Activated CD8-positive, alpha-beta memory T cell treated with anti-CD3 and anti-CD28 coated beads for 1 hour (primary cell): ENCODE measurements at places on chromosomes 12 and 14.

- DNase-seq = no peak
These were observed 112.5 kb downstream of the ETV6 start for GRCh38 chr12:11761869-11762567.

DNA sequence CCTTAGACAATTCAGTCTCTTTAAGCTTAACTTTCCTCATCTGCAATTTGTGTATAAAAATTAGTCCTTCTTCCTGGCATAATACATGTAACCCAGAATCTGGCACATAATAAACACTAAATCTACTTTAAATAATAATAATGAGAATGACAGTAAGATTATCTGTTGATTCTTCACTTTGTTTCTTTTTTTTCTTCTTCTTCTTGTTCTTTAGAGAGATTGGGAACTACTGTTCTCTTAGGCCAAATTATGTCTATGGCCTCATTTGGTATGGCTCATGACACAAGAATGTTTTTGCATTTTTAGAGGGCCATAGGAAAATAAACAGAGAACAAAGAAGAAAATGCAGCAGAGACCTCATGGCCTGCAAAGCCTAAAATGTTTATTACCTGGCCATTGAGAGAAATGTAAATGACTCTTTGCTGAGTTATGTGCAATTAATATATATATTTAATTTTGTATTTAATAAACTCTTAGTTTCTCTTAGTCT is 275.8 kb downstream of the SLC6A15 start:
- DNase-seq = no peak

- no peak for DNase-seq
These were observed 51.0 kb downstream of the SCFD1 start for GRCh38 chr14:30673071-30673470.

DNA sequence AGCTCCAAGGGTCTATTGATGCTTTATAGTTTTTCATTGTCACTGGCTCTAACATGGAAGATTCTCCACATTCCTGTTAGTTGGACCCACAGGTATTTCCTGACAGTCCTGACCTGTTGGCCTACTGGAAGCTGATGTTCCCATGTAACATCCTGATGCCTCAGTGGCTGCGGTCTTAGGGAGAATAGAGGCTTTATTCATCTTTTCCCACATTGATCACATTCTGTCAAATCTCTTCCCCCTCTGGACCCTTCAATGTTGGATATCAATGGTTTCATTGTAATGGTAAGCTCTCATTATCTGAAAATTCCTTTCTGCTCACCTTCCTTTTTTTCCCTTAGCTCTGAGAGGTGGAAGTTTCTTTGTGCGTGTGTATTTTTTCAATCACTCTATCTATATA is 280.9 kb upstream of the TBX3 start:
- no peak for DNase-seq

DNA sequence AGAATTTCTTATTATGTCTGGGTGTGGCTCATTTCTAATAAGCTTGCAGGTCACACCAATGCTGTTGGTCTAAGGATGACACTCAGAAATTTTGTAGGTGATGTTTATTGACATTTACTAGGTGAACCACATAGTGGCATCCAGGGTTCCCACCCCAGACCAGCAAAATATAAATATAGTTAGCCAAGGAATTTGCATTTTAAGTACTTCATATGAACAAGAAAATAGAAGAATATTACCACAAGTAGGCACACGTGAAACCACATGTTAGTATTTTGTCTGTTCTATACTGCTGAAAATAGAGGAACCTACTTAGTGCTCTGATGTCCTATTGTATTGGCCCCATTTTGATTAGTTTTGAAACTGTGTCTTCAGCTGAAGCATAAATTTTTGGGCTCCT is 71.1 kb downstream of the USP15 start:
- DNase-seq = no peak

GRCh38 chr14:80213602-80214001 is 2.3 kb upstream of the DIO2 start:
- no peak for DNase-seq

DNA sequence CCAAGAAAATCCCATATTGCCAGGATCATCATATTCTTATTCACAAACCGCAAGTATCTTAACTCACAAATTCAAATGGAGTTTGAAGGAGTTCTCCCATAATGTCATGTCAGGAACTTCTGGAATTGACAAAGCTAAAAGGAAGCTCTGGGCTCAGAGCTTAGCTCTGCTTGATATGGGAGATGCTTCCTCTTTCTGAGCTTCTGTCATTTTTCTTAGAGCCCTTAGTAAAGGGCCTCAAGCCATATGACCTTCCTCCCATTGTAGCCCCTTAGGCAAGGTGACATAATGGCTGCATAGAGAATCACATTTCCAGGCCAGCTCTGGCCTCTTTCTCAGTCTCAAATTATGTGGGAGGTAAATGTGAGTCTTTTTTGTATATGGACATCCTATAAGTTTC is 40.9 kb downstream of the SLC4A8 start:
- no peak for DNase-seq

- DNase-seq = no peak
These were observed 32.9 kb upstream of the CHST11 start for GRCh38 chr12:104423809-104424208.

- DNase-seq = no peak
These were observed 87.0 kb downstream of the DAD1 start for GRCh38 chr14:22502007-22502406.

GRCh38 chr12:67697443-67697842 is 48.9 kb downstream of the DYRK2 start:
- no peak for DNase-seq

DNA sequence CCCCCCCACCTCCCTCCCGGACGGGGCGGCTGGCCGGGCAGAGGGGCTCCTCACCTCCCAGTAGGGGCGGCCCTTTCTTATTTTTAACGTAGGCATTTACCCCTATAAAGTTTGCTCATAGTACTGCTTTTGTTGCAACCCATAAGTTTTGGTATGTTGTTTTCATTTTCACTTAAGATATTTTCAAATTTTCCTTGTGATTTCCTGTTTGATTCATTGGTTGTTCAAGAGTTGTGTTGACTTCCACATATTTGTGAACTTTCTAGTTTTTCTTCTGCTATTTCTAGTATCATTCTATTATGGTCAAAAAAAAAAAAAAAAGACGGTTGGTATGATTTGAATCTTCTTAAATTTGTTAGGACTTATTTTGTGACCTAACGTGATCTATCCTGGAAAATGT is 6.5 kb downstream of the NOXRED1 start:
- DNase-seq = no peak

- DNase-seq = no peak
These were observed 138.8 kb upstream of the MAP1LC3B2 start for GRCh38 chr12:116420227-116420880.

- no peak for DNase-seq
These were observed 1.8 kb downstream of the B3GNT4 start for GRCh38 chr12:122205053-122205925.

GRCh38 chr12:41486718-41487117 is 298.6 kb downstream of the PDZRN4 start:
- no peak for DNase-seq

- no peak for DNase-seq
These were observed 471.7 kb upstream of the SYT1 start for GRCh38 chr12:78392918-78393317.

DNA sequence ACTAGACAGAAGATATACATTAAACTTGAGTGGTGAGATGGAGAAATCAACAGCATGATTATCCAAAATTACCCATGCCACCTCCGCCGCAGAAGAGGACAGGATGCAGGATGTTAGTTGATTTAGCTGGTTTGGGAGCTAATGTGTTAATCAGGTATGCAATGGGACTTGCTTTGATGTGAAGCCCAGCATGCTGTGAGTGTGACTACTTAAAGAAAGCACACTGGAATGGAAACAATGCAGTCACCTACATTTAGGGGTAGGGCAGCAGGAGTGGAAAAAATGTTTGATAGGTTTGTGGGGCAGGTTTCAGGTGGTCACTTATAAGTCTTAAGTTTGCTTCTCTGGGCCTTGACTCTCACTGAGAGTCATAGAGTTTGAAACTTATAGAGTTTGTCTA is 170.0 kb upstream of the DAAM1 start:
- DNase-seq = no peak
